ENCODE measurements at places on chromosomes 2 and 18.

DNA sequence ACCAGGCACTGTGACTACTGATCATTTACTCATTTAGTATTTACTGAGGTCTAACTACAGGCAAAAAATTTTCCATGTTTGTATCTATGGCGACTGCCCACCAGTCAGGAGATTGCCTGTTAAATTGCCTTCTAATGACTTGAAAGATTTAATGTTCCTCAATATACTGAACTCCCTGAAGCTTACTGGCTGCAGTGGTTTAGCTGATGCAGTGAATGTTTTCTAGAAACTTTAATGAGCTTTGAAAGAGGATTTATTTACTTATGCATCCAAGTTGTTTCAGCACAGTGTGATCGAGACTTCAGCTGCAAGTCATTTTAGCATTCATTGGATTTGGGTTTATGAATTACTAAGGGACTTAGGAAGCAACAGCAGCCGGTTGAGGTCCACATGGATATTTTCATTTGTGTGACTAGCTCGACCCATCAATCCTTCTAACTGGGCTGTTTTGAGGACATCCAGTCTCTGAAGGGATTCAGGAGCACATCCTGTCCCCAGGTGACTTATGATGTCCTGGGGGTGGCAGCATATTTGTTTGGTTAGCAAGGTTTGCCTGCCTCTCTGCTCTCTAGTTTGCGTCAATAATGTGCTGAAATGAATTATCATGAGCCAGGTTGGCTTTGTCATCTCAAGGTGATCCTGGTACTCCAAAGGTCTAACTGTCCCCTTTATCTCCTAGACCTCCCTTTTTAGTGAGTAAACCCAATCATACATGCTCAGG lies 26.8 kb downstream of the ACMSD start:
- DNase-seq = no peak

- no peak for DNase-seq
These were observed 432.4 kb upstream of the MYT1L start for GRCh38 chr2:2763351-2764000.

DNA sequence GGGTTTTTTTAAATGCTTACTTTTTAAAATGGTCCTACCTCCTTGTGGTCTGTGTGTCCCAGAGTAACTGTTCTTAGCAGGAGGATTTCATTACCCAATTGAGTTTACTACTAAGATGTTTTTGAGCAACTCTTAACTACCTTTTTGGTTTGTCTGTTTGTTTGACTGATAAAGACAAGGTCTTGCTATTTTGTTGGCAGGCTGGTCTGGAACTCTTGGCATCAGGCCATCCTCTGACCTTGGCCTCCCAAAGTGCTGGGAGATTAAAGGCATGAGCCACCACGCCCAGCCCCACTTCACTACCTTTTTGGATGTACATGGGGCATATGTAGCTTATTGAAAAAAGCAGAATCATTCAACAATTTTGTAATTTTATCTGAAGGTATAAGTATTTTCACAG lies 14.9 kb downstream of the MRPS9 start:
- DNase-seq = no peak

- no peak for DNase-seq
These were observed 85.6 kb upstream of the SPTBN1 start for GRCh38 chr2:54370405-54371104.

DNA sequence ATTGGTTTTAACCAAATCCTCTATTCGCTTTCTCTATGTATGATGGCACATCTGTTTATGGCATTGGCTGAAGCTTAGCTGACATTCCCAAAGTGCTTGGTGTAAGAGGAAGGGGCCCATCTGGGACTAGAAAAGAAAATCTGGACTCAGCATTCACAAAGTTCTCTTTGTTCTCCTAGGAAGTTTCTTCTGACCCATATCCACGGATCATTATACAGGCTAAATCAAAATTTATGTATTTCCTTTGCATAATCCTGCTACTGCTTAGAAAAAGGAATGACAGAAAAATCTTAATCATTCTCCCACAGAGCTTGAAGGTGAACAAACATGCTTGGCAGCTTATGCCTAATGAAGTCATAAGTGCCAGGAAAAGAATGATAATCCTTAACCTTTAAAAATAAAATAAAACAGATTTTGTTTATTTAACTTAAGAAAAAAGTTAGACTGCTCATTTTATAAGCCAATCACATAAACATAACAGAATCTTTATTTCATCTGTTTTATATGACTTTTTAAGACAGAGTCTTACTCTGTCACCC lies 88.4 kb downstream of the NYAP2 start:
- no peak for DNase-seq

Data from T-helper 17 cell (primary cell).